ENCODE measurements at places on chromosomes 2 and 18.

DNA sequence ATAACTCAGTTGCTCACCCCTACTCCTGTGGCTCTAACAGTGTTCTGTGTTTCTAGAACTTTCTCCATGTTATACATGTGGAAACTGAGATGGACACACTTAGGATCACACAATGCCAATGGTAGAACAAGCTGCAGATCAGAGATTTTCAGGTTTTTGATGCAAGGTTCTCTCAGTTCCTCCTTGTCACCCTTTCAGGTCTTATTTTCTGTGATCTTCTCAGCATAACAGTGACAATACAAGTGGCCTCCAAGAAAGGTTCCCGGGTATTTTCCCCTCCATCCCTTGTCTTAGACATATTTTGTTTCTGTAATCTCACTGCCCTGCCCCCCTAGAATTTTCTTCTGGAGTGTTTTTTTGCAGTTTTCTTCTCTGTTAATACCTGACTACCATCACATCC lies 6.2 kb upstream of the MGAT5 start:
- no peak for DNase-seq

DNA sequence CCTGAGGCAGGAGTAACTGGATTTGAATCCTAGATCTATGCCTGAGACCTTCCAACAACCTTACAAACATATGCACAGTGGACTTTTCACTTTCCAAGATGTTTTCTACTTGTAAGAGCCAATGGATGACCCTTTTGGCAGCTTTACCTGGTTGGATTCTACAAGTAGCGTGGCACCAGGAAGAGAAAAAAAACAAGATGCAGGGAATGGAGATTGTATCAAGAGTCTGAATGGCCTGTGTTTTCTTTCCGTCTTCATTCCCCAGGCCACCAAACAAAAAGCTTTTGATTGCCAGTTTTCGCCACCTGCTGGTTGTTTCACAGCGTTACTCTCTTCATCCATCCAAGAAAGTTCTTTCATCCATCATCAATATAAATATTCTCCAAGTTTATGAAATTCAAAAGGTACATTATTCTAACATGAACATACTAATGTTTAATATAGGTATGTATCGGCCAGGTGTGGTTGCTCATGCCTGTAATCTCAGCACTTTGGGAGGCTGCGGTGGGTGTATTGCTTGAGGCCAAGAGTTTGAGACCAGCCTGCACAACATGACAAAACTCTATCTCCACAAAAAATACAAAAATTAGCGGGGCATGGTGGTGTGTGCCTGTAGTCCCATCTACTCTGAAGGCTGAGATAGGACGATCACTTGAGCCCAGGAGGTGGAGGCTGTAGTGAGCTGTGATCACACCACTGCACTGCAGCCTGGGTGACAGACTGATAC lies 3.5 kb upstream of the BCL2 start:
- no peak for DNase-seq

DNA sequence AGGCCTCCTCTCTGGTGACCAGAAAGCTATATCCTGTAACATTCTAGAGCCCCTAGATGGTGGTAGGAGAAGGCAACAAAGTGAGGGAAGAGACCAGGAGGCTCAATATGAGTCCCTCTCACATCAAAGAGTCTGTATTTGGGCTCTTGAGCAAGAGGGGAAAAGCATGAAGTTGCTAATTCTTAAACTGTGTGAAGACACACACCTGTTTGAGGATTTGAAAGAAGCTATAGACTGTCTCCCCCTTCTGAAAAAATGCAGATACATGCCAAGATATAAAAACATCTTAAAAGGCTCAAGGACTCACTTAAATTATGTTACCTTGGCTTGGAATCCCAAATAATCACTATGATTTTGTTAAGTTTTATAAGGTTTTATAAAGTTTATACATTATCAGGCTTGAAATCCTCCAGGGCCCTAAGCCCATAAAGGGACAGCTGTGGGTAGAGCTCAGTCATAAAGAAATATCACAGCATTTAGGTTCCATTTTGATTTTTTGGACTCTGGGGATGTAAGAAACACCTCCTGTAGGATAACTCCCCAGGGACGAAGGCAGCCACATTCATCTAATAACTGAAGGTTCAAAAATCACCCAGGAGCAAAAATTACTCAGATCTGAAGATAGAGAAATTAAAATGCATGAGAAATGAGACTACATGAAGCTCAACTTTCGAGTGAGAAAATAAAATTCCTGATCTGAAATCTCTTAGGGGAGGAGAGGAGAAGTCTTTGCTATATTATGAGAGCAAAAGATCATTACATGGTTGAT lies 136.1 kb upstream of the LGALSL start:
- no peak for DNase-seq

GRCh38 chr2:182448371-182448770 lies 21.5 kb upstream of the PDE1A start:
- DNase-seq, result no peak

DNA sequence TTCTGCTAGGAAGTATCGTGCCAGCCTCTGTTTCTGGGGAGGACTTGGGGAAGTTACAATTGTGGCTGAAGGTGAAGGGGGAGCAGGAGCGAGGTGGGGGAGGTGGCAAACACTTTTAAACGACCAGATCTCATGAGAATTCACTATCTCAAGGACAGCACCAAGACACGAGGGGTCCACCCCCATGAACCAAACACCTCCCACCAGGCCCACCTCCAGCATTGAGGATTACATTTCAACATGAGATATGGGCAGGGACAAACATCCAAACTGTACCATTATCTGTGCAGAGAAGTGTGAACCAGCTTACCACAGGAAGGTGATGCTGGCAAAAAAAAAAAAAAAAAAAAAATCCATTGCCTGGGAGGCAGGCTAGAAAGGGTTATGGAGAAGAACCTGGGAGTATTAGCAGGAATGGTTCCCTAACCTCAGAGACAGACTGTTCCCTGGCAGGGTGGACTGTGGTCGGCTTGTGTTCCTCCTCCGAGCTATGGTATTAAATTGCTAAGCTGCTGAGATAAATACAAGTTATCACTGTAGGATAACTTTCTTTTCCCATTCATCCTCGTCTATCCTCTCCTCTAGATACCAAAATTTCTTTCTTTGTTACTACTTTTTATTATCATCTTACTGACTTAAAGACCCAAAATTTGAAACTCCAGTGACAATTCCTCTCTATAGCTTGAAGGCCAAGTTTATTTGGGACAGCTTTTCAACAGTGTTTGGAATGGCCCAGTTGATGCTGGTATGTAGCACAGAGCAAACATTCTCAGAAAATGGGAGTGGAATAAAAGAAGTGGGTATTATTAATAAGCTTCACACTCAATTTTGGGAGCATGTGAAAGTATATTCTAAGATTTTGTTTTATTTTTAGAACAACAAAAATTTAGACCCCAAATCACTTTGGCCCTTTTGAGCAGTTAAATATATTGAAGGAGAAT lies 73.7 kb upstream of the MAP3K20 start:
- DNase-seq, result no peak

- DNase-seq, result no peak
These were observed 116.4 kb downstream of the CBLN2 start for GRCh38 chr18:72427721-72428120.
